ENCODE measurements at places on chromosomes 16 and 17.

GRCh38 chr17:1947229-1947742 is 77.8 kb downstream of the RTN4RL1 start:
- DNase-seq = no peak

GRCh38 chr16:80912651-80913050 is 94.0 kb downstream of the CMC2 start:
- DNase-seq = no peak

DNA sequence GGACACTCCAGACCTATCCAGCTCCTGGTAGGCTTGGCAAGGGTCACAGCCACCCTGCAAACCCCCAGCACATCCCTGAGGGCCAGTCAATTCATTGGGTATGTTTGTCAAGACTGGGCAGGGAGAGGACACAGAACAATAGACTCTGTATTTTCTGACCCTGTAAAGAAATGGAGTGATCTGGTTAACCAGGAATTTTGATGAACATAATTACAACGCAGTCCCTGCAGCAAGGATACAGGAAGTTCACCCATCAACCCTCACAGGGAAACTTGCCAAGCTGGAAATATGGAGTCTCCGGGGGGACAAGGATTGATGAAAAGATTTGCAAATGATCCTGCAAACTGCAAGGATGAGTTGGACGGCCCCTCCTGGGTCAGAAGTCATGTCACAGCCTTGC is 126.1 kb upstream of the RCVRN start:
- DNase-seq = no peak

DNA sequence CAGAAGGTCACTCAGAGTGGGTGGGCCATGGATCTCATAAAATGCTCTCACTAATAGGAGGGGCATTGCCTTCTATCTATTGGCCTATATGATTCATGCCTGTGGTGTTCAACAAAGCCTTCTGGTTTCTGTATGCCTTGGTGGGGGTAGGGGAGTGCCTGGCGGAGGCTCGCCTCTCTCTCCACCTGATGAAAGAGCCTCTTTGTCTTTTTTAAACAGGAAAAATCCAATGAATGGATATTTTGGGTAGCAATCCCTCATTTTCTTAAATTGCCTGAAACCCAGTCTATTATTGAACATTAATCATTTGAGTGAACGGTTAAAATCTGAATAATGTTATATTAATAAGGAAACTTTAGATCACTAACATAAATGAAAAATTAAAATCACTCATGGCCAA is 90.6 kb downstream of the TOX3 start:
- no peak for DNase-seq

All from stimulated activated CD8-positive, alpha-beta memory T cell treated with anti-CD3 and anti-CD28 coated beads, Interleukin-12 subunit alpha, Interleukin-12 subunit beta, amount 100 ng/mL, for 4 hours (primary cell).